ENCODE measurements at places on chromosomes 4 and X.

GRCh38 chrX:16124201-16124600, 836 bp downstream of the GRPR start:
- no peak for DNase-seq

DNA sequence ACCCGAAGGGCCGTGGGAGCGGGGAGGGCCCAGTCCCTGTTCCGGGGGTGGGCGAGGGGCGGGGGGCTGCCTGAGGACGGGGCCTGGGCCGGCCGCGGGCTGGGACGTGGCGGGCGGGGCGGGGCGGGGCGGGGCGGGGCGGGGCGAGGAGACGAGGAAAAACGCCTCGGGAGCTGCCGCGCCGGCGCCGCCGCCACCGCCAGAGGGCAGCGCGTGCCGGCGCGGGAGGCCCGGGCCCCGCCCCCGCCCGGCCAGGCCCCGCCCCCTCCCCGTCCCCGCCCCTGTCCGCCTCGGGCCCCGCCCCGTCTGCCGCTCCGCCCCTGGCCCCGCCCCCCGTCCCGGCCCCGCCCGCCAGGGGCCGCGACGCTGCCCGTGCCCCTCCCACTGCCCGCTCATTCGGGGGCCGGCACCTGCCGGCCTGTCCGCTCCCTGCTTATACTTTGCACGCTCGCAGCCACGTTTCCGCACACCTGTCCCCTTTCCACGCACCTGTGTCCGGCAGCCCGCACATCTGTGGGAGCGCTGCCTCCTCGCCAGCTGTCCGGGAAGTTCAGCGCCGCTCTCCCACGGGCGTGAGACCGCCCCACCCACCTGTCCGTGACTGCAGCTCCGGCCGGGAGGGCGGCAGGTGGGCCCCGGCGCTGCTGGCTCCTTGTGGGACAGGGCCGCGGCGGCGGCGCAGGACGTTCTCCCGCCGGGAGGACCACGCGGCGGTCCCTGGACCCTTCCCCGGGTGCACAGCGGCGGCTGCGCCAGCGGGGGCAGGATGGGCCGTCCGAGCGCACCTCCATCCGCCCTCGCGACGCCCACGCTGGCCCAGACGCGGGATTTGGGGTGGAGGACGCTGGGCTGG, 1.7 kb upstream of the FGFRL1 start:
- peak; percentile 69 for DNase-seq

DNA sequence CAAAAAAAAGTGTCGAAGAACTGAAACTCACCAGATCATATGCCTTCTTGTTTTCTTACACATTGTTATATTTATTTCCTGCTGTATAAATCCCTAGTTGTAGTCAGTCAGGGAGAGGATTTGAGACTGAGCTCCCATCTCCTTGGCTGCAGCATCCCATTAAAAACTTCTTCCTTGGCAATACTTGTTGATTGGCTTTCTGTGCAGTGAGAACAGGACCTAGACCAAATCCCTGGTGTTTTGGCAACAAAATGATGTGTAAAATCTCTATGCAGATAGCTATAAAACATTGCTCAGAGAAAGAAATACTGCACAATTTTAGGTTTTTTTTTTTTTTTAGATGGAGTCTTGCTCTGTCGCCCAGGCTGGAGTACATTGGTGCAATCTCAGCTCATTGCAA, 47.9 kb downstream of the TRIML1 start:
- no peak for DNase-seq

DNA sequence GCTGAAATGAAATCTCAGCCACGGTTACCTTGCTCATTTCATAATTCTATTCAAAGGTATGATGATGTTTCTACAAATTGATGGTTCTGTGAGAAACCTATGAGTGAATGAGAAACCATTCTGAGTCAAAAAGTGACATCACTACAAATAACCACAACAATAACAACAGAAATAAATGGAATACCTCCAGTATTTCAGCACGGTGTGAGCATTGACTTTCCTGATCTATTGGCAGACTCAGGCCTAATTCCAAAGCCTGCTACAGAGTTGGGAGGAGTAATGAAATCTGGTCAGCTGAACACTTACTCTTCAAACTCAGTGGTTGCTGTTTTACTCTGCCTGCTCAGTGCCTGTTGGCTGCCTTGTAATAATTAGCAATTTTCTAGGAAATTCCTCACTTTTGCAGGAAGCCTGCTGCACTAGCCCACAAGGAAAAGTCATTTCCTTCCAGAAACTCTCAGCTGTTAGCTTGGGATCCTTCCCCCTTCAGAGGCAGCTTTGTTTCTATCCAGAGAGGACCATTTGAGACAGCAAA, 18.8 kb upstream of the SYNPO2 start:
- no peak for DNase-seq

DNA sequence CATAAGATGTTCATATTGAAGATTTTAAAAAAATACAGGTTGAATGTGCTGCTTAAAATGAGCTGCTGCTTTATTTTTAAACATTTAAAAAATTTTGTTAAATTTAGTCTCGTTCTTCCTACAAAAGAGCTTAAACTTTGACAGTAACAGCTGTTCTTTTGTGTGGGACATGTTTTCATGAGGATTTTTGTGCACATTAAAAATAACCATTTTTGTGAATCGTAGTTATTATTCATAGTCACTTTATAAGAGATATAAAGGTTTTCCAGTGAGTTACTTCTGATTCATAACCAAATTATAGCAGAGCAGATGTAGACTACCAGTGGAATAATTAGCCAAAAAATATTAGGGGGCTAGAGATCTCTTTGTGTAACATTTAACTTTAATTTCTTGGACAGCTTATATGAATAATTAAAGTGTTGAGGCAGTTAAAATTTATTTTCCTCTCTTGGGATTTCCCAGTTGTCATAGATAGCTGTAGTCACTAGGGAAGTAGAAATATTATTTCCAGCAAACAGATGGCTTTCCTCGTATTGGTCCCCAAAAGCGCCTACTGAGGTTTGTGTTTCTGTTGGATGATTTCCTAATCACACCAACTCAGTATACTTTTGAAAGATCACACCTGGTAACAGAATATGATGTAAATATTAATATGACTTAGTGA, 24.2 kb downstream of the RBPJ start:
- no peak for DNase-seq

DNA sequence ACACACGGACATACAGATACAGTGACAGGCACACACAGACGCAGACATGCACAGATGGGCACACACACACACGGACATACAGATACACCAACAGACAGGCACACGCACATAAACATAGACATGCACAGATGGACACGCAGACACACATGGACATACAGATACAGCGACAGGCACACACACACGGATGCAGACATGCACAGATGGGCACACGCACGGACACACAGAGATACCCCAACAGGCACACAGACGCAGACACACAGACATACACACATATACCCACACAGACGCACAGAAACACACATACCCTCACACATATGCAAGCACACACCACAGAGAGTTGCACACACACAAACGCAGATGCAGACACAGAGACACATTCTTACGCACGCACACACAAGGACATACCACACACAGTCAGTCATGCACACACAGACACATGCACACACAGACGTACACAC, 24.4 kb upstream of the SLC25A6 start:
- DNase-seq, result no peak

DNA sequence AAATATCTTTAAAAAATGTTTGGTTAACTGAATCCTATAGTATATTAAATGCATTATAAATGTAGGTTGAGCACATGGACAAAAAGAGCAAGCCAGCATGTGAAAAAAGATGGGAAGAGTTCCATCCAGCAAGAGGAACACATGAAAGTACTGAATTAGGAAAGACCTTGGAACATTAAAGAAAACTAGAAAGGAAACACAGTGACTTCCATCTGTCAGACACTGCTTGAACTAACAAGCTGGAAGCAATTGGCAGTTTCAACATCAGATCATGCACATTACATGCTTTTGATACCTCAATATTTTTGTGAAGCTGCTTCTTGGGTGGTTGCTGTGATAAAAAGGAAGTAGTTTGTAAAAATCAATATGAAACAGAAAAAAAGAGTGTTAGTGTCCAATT, 626.8 kb upstream of the GNPDA2 start:
- no peak for DNase-seq

DNA sequence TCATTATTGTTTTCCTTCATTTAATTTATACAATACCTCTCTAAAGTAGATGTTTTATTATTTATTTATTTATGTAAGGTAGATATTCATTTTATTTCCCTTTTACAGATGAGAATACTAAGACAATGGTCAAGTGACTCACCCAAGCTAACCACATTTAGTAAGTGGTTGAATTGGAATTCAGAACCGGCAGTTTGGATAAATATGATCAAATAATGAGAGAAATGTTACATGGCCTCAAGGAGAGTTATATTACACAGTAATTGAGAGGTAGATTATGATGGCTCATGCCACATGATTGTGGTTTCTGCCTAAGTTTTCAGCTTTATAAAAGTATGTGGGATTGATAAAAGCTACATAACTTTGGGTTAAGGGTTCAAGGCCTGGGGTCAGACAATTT, 239.4 kb upstream of the BOD1L1 start:
- DNase-seq, result no peak

DNA sequence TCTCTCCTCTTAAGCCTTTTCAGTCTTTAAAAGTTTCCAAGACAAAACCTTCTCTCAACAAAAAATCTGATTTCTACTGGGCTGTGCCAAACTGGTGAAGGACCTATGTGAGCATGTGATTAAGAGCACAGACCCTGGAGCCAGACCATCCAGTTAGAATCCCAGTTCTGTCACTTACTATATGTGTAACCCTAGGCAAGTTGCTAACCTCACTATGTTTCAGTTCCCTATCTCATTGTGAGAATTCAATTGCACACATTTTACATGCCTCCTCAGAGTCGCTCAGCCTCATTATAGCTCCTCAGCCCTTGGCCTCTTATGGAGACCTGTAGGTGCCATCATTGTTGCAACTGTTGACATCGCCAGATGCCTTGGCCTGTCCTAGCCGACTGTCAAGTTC, 54.1 kb upstream of the VEGFD start:
- no peak for DNase-seq

- DNase-seq, result no peak
These were observed 12.2 kb downstream of the SRD5A3 start for GRCh38 chr4:55358246-55358645.

- no peak for DNase-seq
These were observed at the start of gene KLB for GRCh38 chr4:39406763-39407583. Gene KLB (plus strand): TSS chr4:39406930. CDS start chr4:39406950, 20 bp downstream.

DNA sequence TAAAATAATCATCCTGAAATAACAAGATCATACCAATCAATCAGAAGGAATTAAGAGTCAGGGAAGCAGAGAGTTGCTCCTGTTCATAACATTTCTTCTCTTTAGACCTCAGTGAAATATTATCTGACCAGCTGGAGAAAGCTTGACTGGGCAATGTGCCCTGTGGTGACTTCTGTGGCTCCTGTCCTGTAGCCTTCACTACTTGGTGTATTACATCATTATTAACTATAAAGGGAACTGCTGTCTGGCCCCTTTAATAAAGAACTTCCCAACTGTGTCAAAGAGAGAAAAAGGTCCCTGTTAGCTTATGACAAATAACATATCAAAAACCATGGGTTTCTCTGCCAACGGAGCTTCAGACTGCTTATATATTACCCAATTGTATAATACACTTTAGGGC, 18.0 kb downstream of the OPHN1 start:
- DNase-seq, result no peak

- DNase-seq, result no peak
These were observed 174.0 kb downstream of the NPFFR2 start for GRCh38 chr4:72205831-72206230.

DNA sequence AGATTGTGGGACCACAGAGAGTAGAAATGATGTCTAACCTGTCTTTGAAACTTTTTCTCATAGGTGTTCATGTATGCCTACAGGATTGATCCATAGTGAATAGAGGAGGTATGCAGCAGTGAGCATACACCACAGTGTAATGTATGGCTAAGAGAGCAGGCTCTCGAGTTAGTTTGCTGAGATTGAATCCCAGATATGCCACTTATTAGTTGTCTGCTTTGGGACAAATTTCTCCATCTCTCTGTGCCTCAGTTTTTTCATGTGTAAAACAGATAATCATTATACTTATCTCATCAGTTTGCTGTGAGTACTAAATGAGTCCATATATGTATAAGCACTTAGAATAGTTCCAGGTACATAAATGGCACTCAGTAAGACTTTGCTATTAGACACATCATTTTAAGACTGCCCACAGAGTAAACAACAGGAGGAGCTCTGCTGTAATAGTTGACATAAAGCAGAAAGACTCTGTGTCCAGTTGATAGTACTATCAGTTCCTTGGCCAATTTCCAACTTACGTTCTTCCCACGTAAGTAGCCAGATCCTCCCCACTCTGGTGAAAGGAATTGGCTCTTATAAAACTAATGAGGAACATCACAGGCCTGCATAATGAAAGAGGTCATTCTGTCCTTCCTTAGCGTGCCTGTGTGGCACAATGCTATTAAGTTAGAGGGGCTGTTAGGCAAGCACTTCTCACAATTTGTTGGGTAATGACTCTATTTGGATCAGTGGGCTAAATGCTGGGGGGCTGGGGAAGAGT, 20.7 kb upstream of the RNF150 start:
- no peak for DNase-seq

DNA sequence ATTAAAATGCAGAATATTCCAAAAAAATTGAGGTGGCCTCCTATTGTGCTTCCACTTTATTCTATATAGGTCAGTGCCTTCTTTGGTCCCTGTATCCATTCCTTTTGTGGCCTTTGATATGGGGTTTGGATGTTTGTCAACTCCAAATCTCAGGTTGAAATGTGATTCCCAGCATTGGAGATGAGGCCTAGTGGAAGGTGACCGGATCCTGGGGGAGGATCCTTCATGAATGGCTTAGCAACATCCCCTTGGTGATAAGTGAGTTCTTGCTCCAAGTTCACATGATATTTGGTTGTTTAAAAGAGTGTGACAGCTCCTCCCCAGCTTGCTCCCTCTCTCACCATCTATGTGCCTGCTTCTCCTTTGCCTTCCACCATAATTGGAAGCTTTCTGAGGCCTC, 380.6 kb downstream of the INPP4B start:
- DNase-seq, result no peak

GRCh38 chr4:55979562-55979961, 30.8 kb downstream of the CEP135 start:
- no peak for DNase-seq

GRCh38 chr4:33437406-33437805, 2717.2 kb downstream of the PCDH7 start:
- no peak for DNase-seq

- DNase-seq, result no peak
These were observed 573.6 kb downstream of the PPP4R3C start for GRCh38 chrX:26889574-26889973.

GRCh38 chr4:80134936-80135701, 62.1 kb upstream of the ANTXR2 start:
- DNase-seq, result no peak

DNA sequence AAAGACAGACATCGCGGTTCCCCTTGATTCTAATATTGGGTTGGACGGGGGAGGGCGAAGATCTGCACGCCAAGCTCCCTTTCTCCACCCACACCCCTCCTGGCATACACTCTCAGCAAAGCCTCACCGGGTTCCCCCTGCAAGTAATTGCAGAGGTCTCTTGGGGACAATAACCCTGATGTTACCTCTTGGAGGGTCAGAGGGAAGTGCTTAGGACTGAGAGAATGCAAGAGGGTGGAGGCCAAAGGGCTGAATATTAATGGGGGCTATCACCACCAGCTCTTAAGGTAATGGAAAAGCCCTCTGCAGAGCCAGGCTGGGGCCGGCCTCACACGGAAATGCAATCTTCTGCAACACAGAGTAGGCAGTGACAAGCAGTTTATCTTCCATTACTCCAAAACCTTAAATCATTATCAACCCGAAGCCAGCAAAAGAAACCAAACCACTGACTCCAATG, 344.1 kb upstream of the GATB start:
- DNase-seq, result no peak

Data from T-helper 2 cell (primary cell).